ENCODE measurements at places on chromosomes 12 and 14.

GRCh38 chr12:49873361-49873934, 30.3 kb downstream of the FAIM2 start:
- peak; percentile 35 for DNase-seq

- no peak for DNase-seq
These were observed 138.1 kb upstream of the FLRT2 start for GRCh38 chr14:85391892-85392291.

DNA sequence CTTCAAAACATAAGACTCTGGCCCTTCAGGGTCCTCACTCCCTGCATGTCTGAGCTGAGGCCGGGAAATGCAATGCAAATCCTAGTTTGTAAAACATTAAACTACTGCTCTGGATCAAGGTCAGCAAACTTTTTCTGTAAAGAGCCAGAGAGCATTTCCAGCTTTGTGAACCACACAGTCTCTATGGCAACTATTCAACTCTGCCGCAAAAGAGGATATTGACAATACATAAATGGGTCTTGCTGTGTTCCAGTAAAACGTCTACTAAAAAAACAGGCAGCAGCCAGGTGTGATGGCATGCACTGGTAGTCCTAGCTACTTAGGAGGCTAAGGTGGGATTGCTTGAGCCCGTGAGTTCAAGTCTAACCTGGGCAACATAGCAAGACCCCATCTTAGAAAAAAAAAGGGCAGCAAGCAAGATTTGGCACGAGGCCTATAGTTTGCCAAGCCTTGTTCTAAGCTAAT, 22.3 kb downstream of the DDX24 start:
- DNase-seq, result no peak

GRCh38 chr12:102602521-102602920, 122.2 kb upstream of the IGF1 start:
- DNase-seq, result no peak

GRCh38 chr12:88300931-88301330, 158.8 kb downstream of the TMTC3 start:
- DNase-seq, result no peak

DNA sequence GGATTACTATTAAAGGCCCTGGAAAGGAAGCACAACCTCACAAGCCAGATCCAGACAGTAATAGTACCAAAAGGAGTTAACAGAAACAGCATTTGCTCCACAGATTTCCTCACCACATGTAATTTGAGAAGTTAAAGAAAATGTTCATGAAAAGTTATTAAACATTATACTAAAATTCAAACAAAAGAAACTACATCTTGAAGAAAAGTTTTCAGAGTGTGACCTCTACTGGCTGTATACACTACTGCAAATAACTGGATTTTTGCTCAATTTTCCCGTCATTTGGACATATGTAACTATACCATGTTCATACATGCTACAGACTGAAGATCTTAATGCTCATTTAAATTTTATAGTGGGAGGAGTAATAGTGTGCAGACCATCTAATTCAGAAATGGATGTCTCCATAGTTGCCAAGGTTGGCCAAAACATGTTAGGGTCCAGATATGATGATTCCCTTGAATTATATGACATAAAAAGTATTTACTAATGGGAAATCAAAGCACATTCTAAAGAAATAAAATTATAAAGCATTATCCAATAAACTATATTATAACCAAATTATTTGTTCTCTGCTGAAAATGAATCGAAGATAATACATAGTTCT, 5.6 kb downstream of the KRR1 start:
- no peak for DNase-seq

DNA sequence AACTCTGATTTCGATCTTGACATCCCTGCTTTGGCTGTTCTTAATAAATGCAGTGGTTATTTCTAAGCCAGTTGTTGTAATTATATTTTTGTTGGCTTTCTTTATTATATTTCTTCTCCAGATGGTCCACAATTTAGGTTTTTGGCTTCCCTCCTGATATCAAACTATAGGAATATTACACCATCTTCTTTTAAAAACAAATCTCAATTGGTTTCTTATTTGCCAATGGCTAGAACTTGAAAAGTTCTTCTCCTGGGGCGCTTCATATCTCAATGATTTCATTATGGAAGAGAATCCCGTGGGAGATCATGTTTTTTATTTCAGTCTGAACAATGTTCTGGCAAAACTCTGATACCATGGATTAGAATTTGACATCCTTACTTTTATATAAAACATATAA, 292.3 kb downstream of the FLRT2 start:
- DNase-seq, result no peak

- no peak for DNase-seq
These were observed 75.5 kb downstream of the SYNE3 start for GRCh38 chr14:95440951-95441350.

DNA sequence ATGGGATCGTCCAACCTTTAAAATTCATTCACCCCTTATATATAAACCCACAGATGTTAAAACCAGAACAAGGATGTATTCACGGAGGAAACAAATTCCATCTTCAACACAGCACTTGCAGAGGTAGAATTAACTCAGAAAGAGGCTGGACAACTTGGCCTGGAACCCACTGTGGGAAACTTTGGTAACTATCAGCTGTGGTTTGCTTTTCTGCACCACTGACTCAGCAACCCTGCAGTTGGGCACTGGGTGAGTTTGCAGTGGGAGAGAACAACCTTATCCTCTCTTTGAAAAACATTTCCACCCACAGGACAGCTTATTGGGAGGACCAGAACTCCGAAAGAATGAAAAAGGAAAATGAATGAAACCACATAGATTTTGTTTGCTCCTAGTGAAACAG, 66.3 kb downstream of the ZNF664 start:
- no peak for DNase-seq

DNA sequence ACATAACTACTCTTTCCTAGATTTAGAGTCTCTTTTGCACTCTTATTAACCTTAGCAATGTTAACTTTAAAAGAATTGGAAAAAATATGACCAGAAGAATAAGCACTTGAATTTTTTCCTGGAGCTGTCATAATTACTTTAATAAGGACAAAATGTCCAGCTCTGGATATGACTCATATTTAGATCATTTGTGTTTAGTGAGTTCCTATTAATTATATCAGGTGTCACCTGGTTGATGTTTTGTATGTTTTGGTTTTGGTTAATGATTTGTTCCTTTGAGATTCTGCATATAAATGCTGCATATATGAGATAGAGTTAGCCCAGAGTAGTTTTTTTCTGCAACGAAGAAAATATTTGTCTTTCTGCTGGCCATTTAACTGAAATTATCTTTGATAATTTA, 5.1 kb downstream of the CLECL1 start:
- no peak for DNase-seq

GRCh38 chr12:4190366-4191063, 83.0 kb upstream of the CCND2 start:
- no peak for DNase-seq

DNA sequence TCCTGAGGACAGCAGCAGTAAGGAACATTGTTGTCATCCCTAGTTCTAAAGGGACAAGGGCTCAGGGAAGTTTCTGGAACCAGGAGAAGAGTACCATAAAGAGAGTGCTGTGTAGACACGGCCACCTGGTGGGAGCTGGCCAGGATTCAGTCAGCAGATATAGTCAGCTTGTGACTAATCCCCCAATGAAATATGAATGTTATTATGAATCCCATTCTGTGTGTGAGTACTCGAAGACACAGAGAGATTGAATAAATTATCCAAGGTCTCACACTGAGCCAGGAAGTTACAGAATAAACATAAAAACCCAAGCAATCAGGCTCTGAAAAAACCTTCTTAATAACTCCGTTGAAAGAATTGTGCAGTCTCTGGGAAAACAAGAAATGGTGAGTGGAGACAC, 1359.5 kb downstream of the AACS start:
- DNase-seq, result no peak

DNA sequence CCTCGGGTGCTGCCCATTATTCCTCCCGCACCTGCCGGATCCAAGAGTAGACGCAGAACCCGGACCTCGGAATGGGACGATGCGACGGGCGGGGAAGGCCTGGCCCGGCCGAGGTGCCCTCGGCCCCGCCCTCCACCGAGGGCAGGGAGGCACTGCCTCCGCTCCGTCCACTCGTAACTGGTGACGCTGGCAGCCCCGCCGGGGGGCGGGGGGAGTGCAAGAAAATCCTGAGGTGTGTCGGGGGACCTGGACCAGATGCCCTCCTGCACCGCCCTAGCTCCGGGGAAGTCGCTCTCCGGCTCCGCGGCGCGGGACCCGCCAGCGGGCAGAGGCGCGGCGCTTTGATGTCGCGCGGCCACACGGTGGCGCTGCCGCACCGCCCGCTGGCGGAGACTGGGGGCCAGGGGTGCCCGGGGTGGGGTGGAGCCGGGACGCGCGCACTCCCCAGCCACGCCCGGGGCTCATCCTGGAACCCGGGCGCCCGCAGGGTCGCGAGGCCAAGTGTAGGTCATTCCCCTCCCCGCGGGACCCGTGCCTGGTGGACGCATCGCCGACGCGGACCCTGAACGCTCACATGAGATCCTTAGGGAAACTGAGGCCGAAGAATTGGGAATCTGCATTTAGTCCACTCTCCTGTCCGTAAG, 202.8 kb downstream of the TTC8 start:
- peak; percentile 50 for DNase-seq

DNA sequence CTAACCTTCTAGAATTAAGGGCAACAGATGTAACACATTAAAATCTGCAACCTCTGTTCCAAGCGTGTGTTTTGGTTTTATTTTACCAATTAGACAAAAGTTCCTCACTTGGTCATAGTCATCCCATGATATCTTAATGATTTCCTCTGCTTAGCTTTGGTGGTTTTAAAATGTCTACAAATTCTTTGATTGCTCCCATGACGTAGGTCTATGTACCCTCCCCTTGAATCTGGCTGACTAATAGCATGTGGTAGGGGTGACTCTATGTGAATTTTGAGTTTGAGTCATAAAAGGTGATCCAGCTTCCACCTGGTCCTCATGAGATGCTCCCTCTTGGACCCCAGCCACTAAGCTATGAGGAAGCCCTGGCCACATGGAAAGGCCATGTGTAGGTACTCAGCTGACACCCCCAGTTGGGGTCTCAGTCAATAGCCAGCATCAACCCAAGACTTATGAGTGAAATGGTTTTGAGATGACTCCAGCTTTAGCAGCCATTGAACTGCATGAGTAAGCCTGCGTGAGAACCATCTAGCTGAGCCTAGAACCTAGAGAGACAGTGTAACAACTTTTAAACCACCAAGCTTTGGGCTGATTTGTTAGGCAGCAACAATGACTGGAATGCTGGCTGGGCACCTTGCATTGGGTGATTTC, 247.1 kb downstream of the MSRB3 start:
- DNase-seq, result no peak

- no peak for DNase-seq
These were observed 202.2 kb downstream of the ATP23 start for GRCh38 chr12:58143498-58143995.

GRCh38 chr12:79895804-79896203, 39.1 kb downstream of the PPP1R12A start:
- no peak for DNase-seq

- DNase-seq, result no peak
These were observed 41.5 kb upstream of the FICD start for GRCh38 chr12:108473400-108474055.

GRCh38 chr12:32522331-32523221, 123.2 kb downstream of the FGD4 start:
- DNase-seq, result no peak
